ENCODE measurements at places on chromosomes 1 and 21.

DNA sequence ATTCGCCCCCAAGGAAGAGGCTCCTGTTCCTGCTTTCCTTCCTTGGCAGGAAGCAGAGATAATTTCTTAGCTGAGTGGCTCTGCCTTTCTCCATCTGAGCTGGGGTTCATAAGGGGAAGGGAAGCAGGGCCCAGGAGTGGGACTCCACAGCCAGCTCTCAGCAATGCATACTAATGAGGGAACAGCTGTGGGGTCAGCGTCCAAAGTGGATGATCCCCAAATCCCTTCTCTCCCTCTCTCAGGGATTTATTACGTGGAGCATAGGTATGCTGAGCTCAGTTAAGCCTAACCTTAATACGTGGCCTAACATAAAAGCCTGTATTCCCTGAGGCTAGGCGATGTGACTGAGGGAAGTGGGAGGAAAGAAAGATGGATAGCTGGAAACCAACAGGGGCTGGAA is 87.3 kb upstream of the CTTNBP2NL start:
- no peak for DNase-seq

DNA sequence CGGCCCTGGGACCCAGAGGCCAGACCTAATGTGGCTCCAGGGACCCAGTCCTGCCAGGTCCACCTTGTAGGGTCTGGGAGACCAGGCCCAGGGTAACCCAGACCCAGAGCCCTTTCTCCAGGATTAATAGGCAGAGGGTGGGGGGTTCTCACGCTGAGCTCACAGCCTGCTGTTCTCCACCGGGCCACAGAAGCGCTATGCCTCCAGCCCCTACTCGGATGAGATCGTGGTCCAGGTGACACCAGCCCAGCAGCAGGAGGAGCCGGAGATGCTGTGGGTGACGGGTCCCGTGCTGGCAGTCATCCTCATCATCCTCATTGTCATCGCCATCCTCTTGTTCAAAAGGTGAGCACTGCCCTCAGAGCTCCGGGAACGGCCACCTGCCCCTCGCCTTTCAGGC is 43.3 kb upstream of the KDM4A start:
- no peak for DNase-seq

- no peak for DNase-seq
These were observed 171.2 kb upstream of the NR5A2 start for GRCh38 chr1:199856216-199856780.

- no peak for DNase-seq
These were observed 131.0 kb upstream of the HMCN1 start for GRCh38 chr1:185603158-185603557.

DNA sequence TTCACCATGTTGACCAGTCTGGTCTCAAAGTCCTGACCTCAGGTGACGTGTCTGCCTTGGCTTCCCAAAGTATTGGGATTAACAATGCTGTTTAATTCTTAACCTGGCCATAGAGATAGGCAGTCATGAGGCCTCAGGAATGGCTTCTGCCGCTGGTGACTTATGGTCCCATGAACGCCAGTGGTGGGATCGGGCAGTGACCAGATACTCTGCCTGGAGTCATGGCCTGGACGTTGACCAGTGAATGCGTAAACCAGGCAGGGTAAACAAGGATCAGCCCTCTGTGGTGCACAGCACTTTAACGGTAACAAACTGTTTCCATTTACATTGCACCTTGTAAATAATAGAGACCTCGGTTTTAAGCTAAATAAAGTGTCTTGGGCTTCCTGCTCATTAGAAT is 23.0 kb downstream of the MTARC1 start:
- no peak for DNase-seq

DNA sequence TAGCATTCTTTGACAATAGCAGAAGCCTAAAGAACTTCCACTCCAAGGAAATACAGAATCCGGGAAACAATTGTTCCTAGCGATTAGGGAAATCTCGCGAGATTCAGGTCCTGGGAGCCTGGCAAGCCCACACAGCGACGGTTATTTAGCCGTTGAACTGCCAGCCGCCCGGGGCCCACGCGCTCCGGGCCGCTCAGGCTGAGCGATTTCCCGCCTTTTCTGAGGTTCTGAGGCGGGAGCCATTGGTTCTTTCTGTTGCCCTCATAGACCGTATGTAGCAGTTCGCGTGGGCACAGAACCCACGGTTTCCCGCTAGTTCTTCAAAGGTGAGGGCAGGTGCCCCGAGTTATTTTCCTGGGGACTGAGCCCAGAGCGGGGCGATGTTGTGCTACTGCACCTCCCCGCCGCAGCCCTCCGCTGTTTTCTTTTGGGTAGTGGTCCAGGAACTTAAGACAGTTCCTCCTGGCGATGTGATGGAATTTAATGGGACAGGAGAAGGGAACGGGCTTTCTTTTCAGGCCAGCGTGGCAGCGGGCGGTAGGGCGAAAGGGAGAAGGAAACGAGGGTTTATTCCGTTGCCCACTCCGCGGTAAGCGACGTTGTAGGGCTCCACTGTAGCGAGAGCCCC is at the start of gene SYCP1:
TSS of gene SYCP1 (plus strand) at position 171 of the 628 bp plus-strand sequence. CDS start 602 bp downstream, outside the sequence.
- no peak for DNase-seq

DNA sequence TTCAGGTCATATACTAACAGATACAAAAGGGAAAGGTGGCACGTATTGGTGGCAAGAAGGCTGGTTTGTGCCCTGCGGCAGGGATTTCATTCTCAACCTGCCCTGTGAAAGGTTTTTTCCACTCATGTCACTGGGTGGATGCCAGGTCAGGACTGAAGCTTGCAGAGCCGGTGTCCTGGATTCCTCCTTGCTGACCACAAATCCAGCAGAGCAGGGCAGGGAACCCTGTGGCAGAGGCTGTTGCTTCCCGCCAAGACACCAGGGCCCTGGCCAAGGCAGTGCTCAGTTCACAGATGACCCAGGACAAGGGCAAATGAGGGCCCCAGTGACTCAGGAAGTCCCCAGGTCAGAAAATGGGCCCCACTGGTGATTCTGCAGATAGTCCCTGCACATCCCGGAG is 16.4 kb downstream of the BSND start:
- no peak for DNase-seq

- DNase-seq, result no peak
These were observed 54.6 kb downstream of the MATN1 start for GRCh38 chr1:30668546-30669327.

- DNase-seq, result no peak
These were observed 23.4 kb downstream of the WDR4 start for GRCh38 chr21:42855937-42856335.

DNA sequence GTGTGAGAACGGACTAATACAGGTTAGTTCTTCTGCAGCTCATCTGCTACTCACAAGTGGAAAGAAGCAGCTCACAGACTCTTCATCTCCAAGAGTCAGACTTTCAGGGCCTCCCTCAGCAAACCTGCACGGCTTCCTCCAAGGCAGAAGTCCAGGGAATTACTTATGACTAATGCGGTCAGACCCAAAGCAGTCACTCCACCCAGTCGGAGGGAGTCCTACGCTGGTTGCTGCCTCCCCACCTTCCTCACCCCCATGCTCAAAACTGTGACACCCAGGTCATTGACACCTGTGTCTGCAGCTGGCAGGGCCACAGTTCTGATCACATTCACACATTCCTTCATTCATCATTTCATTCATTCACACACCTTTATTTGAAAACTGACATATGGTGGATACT is 38.4 kb upstream of the PRDM2 start:
- no peak for DNase-seq

DNA sequence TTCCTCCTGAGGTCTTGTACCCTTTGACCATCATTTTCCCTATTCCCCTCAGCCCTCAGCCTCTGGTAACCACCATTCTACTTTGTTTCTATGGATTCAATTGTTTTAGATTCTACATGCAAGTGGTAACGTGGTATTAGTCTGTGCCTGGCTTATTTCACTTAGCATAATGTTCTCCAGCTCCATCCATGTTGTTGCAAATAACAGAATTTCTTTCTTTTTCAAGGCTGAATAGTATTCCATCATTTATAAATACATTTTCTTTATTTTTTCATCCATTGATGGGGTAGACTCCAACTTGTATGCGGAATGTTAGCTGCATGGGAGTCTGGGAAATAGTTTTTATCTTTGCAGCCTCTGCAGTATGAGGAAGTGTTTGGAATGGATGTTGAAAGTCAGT is 26.3 kb upstream of the TMEM54 start:
- DNase-seq, result no peak

DNA sequence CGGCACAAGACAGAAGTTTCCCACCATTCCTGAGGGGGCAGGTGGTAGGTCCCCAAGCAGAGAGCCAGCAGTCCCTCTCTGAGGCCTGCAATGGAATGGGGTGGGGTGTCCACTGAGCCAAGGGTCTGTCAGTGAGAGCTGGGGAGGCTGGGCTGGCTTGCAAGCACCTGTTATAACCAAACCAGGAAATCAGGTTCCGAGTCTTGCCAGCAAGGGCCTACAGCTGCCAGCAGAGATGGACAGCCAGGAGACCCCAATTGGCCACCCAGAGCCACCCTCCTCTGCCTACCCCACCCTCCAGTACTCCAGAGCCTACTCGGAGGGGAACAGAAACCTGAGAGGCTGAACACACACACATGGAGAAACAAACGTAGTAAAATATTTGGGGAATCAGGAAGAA is 32.2 kb downstream of the PSEN2 start:
- no peak for DNase-seq

- DNase-seq, result no peak
These were observed 529.5 kb downstream of the KCNT2 start for GRCh38 chr1:196078691-196079090.

- no peak for DNase-seq
These were observed 147.3 kb downstream of the HS2ST1 start for GRCh38 chr1:87061742-87062156.

- DNase-seq, result no peak
These were observed at the start of gene PAX7 for GRCh38 chr1:18630511-18631495. Gene PAX7 (plus strand): TSS chr1:18630846. CDS start chr1:18631604, 758 bp downstream.

DNA sequence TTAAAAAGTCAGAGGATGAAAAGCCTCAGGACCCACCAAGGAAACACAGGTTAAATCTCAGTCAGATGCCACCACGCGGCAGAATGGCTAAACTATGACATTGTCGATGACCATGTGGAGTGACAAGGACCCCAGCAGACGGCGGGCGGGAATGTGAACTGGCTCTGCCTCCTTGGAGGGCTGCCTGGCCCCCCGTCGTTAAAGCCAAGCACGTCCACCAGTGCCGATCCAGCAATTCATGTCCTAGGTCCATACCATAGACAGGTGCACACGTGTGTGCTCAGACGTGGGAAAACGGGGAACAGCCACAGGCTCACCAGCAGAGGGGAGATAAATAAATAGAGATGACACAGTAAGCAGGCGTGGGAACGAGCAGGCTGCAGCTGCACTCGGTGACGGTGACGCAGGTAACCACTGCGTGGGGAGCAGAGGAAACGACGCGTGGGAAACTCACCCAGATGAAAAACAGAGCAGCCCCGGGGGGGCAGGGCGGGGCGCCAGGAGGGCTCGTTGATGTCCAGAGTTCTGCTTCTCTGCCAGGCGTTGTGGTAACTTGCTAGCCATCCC is 28.3 kb upstream of the PCBP3 start:
- peak; percentile 74 for DNase-seq

DNA sequence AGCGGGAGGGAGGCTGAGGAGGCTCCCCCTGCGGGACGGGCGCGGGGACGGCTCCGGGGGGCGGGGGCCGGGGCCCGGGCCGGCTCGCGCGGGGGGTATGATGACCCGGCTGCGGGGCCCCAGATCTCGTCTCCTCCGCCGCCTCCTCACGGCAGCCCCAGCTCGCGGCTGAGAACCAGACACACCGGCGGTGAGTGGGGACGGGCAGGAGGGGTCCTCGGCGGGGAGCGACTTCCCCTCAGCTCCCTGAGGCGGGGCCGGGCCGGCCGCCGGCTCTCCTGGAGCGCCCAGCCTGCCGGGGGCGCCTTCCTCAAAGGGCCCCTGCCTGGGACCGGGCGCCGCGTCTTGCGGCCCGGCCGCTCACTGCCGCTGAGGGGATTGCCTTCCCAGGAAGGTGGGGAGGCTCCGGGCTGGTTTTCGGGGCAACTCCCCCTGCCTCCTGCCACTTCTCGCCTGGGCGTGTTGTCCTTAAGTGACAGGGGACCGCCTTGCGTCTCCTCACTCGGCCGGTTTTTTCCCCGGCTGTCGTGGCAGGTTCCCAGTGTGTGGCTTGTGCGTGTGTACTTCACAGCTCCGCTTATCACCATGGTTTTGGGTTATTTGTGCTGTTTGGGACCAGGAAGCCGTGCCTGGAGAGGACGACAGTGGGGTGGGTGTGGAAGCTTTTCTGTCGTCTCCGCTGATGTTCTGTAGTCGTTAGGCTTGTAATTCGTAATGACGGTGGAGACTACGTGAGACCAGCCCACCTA is 800 bp downstream of the HIPK1 start:
- DNase-seq, result peak; percentile 34

- no peak for DNase-seq
These were observed 18.7 kb upstream of the SPOCD1 start for GRCh38 chr1:31834501-31834900.

GRCh38 chr1:231460614-231461013 is 38.5 kb upstream of the EGLN1 start:
- DNase-seq, result peak; percentile 41

DNA sequence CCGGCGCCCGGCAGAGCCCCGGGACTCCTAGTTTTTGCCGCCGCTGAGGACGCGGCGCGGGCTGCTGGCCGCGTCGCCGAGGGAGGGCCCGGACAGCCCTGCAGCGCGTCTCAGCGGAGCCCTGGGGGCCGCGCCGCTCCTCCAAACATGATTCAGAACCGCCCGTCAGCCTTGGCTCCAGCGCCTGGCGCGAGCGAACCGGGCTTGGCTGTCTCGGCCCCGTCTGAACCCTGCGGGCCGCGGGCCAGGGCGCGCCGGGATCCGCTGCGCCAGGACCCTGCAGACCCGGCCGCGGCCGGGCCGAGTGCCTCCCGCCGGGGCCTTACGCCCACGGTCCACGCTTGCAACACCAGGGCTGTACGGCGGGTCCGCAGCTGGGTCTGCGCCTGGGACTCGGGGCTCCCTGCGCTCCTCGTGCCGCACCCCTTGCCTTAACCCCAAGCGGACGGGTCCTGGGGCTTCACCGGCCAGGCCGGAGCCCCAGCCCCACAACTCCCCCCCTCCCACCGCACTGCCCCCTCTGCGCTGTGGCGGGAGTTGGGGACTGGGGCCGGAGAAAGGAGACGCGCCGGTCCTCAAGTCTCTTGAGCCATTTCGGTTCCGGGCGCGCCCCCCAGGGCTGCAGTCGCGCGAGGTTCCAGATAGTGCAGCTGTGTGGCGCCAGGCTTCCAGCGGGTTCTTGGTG is 48.4 kb upstream of the CD34 start:
- no peak for DNase-seq

GRCh38 chr1:231021540-231022031 is 18.5 kb downstream of the FAM89A start:
- DNase-seq, result no peak

GRCh38 chr1:153546796-153547559 is 1.4 kb upstream of the S100A4 start:
- no peak for DNase-seq

Data from activated CD8-positive, alpha-beta memory T cell treated with anti-CD3 and anti-CD28 coated beads for 4 hours (primary cell).